ENCODE measurements at places on chromosomes 7 and 10.

DNA sequence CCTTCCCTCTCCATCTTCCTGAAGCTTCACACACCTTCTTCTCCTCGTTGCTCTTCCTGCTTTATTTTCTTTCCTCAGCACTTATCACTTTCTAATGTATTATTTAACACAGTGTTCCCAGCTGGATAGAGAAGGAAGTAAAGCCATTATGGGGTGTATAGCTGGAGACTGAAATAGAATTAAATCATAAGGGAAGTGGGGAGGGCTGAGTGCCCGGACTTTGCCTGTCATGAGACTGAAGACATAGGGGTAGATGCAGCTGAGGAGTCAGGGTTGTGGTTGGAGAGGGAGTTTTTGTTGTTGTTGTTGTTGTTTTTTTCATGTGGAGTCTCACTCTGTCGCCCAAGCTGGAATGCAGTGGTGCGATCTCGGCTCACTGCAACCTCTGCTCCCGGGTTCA, 65.3 kb downstream of the GALNT11 start:
- DNase-seq, result no peak

GRCh38 chr10:102776779-102777456, 33.2 kb downstream of the WBP1L start:
- DNase-seq, result no peak

DNA sequence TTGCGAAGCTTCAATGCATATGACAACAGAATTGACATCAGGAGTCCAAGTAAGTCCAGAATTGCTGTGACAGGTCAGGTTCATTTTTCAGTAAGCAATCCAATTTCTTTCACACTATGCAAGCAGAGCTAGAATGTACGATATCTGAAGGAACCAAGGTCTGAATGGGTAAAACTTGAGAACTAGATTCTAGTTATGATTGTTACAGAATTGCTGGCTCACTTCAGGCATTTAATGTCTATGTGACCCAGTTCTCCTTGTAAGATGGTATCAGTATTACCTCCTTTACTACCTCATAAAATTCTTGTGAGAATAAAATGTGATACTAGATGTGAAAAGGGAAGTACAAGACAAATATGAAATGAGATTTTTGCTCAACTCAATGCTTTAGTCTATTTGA, 159.6 kb downstream of the GPR158 start:
- no peak for DNase-seq

GRCh38 chr10:105798328-105798889, 1157.3 kb downstream of the SORCS3 start:
- DNase-seq, result no peak

DNA sequence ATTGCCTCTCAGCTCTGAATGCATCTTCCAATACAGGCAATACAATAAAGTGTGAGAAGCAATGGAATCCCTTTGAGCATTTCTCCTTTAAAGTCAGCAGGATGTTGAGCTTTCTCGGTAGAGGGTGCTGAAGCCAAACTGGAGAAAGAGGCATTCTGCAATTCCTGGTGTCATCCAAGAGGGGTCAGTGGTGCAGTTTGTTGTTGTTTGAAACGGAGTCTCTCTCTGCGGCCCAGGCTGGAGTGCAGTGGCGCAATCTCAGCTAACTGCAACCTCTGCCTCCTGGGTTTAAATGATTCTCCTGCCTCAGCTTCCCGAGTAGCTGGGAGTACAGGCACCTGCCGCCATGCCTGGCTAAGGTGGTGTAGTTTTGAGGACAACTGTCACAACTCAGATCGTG, 486.5 kb downstream of the CALN1 start:
- DNase-seq, result peak; percentile 21

GRCh38 chr10:68684413-68684812, 36.6 kb upstream of the CCAR1 start:
- no peak for DNase-seq

GRCh38 chr7:12303062-12303461, 92.0 kb downstream of the TMEM106B start:
- no peak for DNase-seq

GRCh38 chr10:125153703-125154490, 6.5 kb downstream of the CTBP2 start:
- no peak for DNase-seq

GRCh38 chr10:92264249-92264648, 26.6 kb downstream of the CPEB3 start:
- no peak for DNase-seq

- DNase-seq, result no peak
Measured at GRCh38 chr10:122639801-122640200, 59.8 kb downstream of the C10orf120 start.

GRCh38 chr7:106347229-106347833, 62.5 kb upstream of the NAMPT start:
- DNase-seq, result no peak

GRCh38 chr10:6558272-6558671, 21.8 kb downstream of the PRKCQ start:
- DNase-seq, result no peak

GRCh38 chr10:131645756-131646155, 255.1 kb upstream of the PPP2R2D start:
- DNase-seq, result no peak

DNA sequence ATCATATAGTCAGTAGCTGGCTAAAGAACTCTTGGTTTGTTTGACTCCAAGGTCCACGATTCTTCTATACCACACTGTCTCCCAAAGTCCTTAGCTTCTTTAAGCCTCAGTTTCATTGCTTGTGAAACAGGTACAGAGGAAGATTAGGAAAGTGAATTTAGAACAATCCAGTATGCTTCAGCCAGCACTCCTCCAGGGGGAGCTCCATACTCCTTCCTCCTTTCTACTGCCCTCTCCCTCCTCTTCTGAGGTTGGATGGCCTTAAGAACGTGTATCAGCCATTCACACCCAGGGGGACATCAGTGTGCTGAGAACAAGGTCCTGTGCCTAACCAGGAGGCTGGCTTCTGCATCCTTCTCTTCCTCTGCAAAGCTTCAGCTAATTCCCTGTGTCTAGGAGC, 54.8 kb upstream of the CALD1 start:
- peak; percentile 44 for DNase-seq

DNA sequence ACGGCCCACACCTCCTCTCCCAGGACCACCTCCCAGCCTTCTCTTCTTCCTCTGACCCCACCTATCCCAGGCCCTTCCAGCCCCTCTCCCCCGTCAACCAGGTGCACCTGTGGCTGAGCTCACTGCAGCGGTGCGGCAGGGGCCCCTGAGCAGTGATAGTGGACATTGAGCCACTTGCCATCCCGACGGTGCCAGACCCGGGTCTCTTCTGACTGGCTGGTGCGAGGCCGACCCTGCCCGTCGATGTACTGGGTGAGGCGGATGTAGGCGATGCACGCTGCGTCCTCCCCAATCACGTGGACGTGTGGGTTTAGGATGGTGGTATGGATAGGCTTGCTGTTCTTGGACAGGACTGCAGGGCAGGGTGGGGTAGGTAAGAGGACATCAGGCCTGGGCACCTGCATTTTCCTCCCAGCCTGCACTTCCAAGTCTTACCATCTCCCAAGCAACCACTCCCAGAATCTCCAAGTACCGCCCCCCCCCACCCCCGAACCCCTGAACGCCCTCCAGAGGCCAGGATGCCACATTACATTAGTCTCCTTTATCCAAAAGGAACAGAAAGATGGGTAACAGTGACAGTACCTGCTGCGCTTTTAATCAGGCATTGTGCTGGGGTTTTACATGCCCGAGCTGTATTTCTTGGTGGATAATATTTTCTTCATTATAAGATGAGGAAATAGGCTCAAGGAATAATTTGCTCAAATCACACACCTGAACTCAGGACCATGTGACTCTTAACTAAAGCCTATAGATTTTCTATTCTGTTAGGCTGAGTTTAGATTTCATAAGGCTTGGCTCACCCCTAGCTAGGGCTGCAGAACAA, 3.7 kb upstream of the NDST2 start:
- DNase-seq, result peak; percentile 62

- no peak for DNase-seq
Measured at GRCh38 chr10:48437546-48437945, 131.1 kb downstream of the MAPK8 start.

DNA sequence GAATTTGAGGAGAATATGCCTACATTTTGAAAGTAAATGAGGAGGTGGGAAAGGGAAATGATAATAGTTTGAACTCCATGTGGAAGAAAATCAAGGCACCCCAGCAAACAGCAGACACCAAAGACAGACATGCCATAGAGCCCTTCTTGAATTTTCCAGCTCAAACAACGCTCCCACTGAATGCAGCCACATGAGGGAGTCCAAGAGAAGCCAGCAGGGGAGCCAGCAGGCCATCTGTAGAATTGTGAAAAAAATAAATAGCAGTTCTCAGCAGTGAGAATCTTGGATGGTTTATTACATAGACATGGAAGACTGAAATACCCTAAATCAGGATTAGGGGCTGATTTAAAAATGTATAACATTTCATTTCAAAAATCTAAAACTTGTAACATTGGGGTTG, 1567.3 kb upstream of the LRRTM3 start:
- DNase-seq, result no peak

GRCh38 chr10:78754269-78755062, 314.3 kb upstream of the ZMIZ1 start:
- DNase-seq, result no peak

- DNase-seq, result no peak
Measured at GRCh38 chr7:26378016-26378415, 86.4 kb downstream of the SNX10 start.

- DNase-seq, result no peak
Measured at GRCh38 chr10:50396491-50397311, 145.4 kb upstream of the ASAH2 start.

DNA sequence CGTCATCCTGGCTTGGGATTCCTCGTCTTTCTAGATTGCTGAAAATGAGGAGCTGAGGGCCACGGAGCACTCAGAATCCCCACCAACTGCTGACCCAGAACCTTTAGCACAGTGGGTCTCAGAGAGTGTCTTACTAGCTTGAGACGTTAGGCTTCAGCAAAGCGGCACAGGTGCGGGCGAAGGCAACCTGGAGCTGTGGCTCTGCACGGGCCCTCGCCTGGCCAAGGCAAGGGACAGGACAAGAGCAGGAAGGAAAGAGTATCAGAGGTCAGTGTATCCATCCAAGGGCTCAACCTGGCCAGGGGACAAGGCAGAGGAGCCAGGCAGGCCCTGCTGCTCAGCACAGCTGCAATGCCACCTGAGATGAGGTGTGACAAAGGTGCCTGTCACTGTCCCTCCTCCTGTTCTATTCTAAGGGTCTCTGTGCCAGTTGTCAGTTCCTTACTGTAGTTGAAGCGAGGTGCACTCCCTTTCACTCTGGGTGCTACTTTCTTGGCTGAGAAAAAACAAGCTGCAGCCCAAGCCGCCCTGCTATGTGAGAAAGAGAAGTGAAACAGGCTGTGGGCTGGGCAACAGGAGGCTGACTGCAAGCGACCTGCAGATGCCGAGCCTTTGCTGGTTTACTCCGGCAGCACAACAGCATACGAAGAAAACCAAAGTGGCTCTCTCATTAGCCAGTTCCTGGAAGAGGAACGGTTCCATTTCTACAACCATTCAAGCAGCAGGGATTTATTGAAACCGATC, 33.3 kb upstream of the KDM7A start:
- DNase-seq, result no peak

- DNase-seq, result no peak
Measured at GRCh38 chr7:133349101-133349500, 96.2 kb downstream of the EXOC4 start.

DNA sequence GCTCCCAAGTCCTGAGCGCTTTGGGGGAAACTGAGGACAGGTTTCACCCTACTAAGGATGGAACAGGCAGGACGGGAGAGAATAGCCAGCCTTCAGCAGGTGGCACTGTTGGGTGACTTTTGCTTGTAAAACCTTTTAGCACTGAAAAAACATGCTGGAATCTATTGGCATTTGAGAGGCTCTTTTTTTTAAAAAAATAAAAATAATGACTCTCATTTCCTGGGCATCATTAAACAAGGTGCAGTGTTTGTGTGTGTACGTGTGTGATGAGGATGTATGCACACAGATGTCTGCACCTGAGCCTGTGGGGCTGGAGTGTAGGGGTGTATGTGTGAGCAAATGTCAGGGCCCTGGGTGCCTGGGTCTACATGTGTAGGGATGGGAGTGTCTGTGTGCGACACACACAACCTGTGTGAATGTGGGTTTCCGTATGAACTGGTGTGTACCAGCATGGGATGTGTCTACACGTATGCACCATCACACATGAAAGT, 177.9 kb downstream of the RPS24 start:
- peak; percentile 38 for DNase-seq

GRCh38 chr10:441659-442058, 247.8 kb downstream of the DIP2C start:
- no peak for DNase-seq

GRCh38 chr10:43194266-43194665, 56.0 kb downstream of the CSGALNACT2 start:
- DNase-seq, result no peak

DNA sequence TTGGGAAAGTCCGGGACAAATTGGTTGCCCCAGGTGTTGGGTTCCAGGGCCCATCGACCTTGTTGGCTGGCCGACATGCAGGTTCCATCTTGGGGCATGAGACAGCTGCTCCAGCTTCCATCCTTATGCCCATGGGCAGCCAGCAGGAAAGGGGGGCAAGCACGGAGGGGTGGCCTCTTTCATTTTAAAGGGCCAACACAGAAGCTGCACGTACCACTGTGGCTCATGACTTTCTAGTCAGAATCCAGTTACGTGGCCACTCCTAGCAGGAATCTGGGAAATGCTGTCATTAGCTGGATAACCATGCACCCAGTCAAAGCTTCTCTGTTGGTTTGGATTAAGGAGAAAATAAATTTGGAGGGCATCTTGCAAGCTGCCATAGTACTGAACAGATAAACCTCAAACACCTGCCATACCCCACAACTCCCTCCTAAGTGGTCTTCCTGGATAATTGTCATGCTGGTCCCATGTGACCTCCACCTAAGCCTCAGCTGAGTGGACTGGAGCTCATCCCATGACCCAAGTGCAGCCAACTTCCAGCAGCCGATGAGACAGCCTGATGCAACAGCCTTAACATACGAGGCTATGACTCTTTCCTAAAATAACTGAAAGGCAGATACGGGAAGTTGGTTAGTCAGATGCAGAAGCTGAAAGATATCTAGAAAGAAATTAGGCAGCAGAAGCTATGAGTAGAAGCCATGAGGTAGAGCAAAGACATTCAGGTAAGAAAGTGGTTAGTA, 21.4 kb upstream of the GSDME start:
- DNase-seq, result no peak

- DNase-seq, result peak; percentile 43
Measured at GRCh38 chr10:28241741-28242399, 61.0 kb downstream of the MPP7 start.

DNA sequence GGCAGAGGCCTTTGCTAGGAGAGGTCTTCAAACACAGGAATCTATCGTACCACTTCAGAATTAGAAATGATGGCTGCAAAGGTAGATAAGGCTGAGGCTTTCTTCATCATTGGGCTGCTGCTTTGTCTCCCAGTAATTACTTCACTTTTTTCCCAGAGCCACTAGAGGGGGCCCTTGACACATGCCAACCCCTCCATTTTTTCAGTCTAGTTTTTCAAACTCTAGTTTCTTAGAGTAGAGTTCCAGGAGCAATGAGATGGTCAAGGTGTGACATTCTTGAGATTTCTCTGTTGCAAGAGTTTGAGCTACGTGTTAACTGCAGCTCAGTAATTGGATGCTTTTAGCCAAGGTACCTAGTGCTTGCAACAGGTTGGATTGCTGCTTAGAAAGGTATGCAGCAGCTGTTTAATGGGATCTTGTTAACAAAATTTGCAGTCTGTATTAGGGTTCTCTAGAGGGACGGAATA, 33.8 kb upstream of the RBM20 start:
- DNase-seq, result peak; percentile 50

Data from A549 (cell line).